DMS153 (cell line): ENCODE measurements at places on chromosomes 1 and 21.

DNA sequence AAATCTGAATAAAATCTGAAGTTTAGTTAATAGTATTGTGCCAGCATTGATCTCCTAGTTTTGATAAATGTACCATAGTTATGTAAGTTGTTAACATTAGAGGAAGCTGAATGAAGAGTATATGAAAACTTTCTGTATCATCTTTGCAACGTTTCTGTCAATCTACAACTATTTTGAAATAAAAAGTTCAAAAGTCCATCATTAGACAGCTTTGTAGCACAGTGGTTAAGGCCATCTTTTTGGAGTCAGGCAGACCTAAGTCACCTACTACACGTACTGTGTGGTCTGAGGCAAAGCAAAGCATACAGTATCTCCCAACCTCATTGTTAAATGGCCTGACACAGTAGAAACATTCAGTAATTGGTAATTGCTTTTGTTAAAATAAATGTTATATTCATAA lies 47.9 kb upstream of the ATP1A1 start:
- DNase-seq = no peak

GRCh38 chr1:235818632-235819136 lies 48.0 kb downstream of the LYST start:
- no peak for DNase-seq

DNA sequence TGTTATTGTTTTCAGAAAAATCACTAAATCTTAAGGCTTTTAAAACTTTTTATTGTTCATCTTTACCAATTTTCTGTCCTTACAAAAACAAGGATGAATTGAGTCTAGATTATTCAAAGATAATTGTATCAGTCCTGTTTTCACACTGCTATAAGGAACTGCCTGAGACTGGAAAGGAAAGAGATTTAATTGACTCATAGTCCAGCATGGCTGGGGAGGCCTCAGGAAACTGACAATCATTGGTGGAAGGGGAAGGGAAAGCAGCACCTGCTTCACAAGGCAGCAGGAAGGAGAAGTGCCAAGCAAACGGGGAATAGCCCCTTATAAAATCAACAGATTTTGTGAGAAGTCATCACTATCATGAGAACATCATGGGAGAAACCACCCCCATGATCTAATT lies 455.6 kb upstream of the ZP4 start:
- DNase-seq = no peak

GRCh38 chr1:54950369-54951163 lies 29.9 kb upstream of the TMEM61 start:
- DNase-seq = peak; percentile 53

DNA sequence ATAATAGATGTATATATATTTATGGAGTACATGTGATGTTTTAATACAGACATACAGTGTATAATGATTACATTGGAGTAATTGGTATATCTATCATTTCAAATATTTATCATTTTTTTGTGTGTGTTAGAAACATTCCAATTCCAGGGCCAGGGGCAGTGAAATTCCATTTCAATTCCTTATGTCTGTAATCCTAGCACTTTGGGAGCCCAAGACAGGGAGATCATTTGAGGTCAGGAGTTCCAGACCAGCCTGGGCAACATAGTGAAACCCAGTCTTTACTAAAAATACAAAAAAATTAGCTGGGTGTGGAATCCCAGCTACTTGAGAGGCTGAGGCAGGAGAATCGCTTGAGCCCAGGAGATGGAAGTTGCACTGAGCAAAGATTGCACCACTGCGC lies 30.4 kb upstream of the PDC start:
- DNase-seq = no peak

GRCh38 chr1:175000697-175001187 lies 995 bp downstream of the CACYBP start:
- DNase-seq = no peak

DNA sequence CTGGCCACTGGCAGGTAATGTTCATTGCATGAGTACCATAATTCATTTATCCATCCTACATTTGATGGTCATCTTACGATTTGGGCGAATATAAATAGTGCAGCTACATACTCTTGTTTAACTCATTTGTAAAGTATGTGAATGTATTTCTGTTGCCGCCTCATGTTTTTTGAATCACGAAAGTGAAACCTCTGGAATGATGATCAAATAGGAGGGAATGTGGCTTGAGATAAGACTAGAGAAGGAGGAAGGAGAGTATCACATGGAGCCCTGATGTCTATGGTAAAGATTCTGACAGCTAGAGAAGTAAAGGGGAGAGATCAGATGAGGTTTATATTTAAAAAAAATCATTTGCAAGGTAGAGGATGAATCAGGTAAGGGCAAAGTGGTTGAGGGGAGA lies 8.0 kb downstream of the MRPS14 start:
- DNase-seq = no peak

- DNase-seq = no peak
These were observed 129.2 kb downstream of the ZBTB18 start for GRCh38 chr1:244180256-244180655.

- DNase-seq = no peak
These were observed 4.0 kb upstream of the LCE1A start for GRCh38 chr1:152823294-152823693.

- DNase-seq = no peak
These were observed 384.9 kb downstream of the NCAM2 start for GRCh38 chr21:21383126-21383525.

- peak; percentile 78 for DNase-seq
These were observed 6.3 kb downstream of the HPCA start for GRCh38 chr1:32892368-32893197.

DNA sequence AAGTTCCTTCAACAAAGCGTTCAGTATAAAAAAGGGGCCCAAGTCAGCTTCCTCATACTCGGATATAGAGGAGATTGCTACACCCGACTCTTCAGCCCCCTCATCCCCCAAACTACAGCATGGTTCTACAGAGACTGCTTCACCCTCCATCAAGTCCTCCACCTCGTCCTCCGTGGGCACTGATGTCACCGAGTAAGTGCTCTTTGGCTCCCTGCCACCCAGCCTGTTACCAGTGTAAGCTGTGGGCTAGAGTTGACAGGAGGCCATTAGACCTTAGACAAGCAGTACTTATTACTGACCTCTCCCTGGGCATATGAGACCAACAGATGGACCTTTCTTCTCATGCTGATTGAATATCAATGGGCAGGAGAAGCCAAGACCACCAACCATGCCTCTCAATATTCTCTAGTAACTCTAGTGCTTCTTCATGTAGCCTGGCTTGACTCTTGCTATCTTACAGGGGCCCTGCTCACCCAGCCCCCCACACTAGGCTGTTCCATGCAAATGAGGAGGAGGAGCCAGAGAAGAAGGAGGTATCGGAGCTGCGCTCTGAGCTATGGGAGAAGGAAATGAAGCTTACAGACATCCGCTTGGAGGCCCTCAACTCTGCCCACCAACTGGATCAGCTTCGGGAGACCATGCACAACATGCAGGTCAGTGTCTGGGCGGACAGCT lies 20.9 kb upstream of the IPO9 start:
- no peak for DNase-seq
